Immature natural killer cell (primary cell): ENCODE measurements at places on chromosomes 6 and 20.
A peak's percentile ranks its signal among the peaks of the same experiment; 100 is the strongest.

GRCh38 chr6:81774542-81774941, 22.1 kb upstream of the TENT5A start:
- no peak overlapping the region for H3K4me3 ChIP-seq
- no peak overlapping the region for H3K27ac ChIP-seq
- H3K4me1 ChIP-seq = no peaks in the 10 kb centered on the region

DNA sequence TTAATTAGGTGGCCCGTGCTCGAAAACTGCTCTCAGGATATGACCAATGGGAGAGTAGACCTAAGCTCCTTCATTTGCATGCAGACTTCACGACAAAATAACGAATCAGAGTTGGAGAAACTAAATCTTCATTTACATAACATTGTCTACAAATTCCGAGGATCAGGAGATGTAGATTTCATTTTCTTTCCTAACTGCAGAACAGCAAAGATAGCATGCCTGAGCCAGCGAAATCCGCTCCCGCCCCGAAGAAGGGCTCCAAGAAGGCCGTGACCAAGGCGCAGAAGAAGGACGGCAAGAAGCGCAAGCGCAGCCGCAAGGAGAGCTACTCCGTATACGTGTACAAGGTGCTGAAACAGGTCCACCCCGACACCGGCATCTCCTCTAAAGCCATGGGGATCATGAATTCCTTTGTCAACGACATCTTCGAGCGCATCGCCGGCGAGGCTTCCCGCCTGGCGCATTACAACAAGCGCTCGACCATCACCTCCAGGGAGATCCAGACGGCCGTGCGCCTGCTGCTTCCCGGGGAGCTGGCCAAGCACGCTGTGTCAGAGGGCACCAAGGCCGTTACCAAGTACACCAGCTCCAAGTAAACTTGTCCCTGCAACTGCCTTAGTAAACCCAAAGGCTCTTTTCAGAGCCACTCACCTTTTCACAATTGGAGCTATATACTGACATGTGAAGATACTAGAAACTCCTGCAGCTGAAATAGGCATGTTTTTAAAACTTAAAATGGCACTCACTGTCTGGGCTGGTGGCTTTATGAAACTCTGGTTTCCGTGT, 96.5 kb downstream of the HFE start:
- H3K4me3 ChIP-seq = peak overlapping the region; percentile 100
- DNase-seq = peak; percentile 77
- peak overlapping the region; percentile 98 for H3K27ac ChIP-seq

DNA sequence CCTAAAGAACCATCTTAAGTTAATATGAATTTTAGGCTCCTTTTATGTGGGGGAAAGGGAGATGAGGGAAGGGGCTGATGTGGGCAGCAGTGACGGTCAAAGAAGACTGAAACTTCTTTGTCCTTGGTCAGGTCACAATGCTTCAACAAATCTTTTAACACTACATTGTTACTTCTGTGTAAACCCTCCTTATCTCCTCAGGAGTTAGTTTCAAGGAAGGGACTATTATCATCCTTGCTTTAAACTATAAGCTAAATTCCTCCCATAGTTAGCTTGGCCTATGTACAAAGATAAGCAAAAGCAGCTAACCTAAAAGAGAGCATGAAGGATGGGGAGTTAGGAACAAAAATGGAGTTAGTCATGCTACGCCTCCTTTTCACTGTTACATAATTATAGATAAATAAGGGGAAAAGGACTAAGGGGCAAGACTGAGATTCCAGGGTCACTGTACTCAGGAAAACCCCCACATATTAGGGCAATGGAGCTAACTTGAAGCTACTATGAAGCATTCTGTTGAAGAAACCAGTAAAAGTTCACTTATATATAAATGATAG, 172.7 kb upstream of the RUNX2 start:
- DNase-seq = no peak
- H3K4me1 ChIP-seq = peaks cover 16% of the 10 kb centered on the region
- peak overlapping the region; percentile 22 for H3K27ac ChIP-seq
- H3K36me3 ChIP-seq = no peaks in the 10 kb centered on the region
- no peak overlapping the region for H3K4me3 ChIP-seq

DNA sequence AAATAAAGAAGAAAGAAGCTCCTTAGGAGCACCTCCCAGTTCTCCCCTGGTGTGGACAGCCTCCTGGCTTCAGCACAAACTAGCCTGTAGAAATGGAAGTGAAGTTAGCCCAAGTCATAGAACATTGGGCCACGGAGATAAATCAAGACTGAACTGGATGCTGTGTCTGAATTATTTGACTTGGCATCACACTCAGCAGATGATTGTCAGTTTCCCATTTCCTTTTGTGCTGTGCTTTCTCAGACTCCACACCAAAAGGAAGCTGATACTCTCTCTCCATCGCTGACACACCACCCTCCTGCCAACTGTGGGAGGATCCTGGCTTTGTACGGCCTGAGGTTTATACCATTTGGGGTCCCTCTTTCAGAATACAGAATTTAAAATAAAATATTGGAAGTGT, 209.8 kb downstream of the TFAP2A start:
- no peak for DNase-seq
- no peaks in the 10 kb centered on the region for H3K27me3 ChIP-seq
- no peaks in the 10 kb centered on the region for H3K36me3 ChIP-seq
- no peak overlapping the region for H3K4me3 ChIP-seq
- H3K27ac ChIP-seq = no peak overlapping the region
- no peaks in the 10 kb centered on the region for H3K4me1 ChIP-seq

- peaks cover 11% of the 10 kb centered on the region for H3K27me3 ChIP-seq
- no peak overlapping the region for H3K4me3 ChIP-seq
- DNase-seq = no peak
- H3K36me3 ChIP-seq = no peaks in the 10 kb centered on the region
- H3K4me1 ChIP-seq = no peaks in the 10 kb centered on the region
Measured at GRCh38 chr6:125688138-125688537, 61.3 kb upstream of the HEY2 start.

DNA sequence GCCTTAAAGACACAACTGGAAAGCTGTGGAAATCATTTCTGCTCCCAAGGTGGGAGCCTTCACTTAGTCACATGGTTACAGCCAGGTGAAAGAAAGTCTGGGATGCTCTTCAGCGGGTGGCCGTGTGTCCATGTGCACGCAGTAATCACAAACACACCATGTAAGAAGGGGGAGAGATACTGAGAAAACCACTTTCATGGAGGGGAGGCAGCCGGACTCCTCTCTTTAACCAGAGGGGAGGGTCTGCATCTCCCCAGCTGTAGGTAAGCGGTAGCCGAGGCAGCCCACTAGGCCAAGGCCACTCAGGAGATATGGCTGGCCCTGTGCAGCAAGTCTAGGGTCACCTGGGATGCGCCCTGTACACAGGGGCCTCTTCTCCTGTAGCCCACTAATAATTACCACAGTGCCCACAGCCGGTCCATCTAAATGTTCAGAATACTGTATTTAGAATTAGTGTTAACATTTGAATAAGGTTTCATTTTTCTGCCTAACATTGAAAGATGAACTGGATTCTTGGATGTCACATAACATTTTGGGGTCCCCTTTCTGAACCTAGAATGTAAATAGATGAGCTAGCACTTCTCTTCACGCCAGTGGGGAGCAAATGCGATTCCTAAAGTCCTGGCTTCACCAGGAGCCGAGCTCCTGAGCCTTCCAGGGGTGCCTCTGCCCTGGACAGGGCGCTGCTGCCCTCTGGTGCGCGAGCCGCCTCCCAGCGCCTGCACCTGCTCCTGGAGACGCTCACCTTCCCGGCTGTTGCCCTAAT, 15.9 kb downstream of the GPR31 start:
- H3K27me3 ChIP-seq = peaks cover 13% of the 10 kb centered on the region
- no peak overlapping the region for H3K4me3 ChIP-seq
- H3K36me3 ChIP-seq = peaks cover 3% of the 10 kb centered on the region
- H3K27ac ChIP-seq = no peak overlapping the region
- no peak for DNase-seq
